ENCODE measurements at places on chromosomes 5 and 9. TPM values are rescaled to one million over a fixed set of nuclear protein-coding genes. Genes with fewer than 3 reads are reported as not detected.

DNA sequence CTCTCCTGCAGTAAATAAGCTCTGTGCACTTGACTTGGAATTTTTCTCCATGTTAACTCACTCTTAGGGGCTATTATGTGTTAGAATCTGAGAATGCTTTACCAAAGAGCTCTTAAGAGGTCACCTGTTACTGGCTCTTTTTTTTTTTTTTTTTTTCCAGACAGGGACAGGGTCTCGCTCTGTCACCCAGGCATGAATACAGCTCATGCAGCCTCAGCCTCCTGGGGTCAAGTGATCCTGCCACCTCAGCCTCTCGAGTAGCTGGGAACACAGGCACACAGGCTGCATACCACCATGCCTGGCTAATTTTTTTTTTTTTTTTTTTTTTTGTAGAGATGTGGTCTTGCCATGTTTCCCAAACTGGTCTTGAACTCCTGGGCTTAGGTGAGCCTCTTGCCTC, 22.1 kb downstream of the HMGXB3 start:
- peaks cover 31% of the 10 kb centered on the region for H3K4me1 ChIP-seq
- H3K27me3 ChIP-seq: no peaks in the 10 kb centered on the region
- H3K27ac ChIP-seq: peak overlapping the region; percentile 88
- peaks cover 56% of the 10 kb centered on the region for H3K36me3 ChIP-seq
- no peak overlapping the region for H3K4me3 ChIP-seq

IL31RA gene
- polyA plus RNA-seq: 0.13 TPM

- H3K4me3 ChIP-seq: no peak overlapping the region
- H3K27me3 ChIP-seq: no peaks in the 10 kb centered on the region
- H3K27ac ChIP-seq: no peak overlapping the region
- no peak for DNase-seq
- H3K36me3 ChIP-seq: peaks cover 2% of the 10 kb centered on the region
- H3K4me1 ChIP-seq: peaks cover 16% of the 10 kb centered on the region
Measured at GRCh38 chr5:157568720-157569119, 6.9 kb downstream of the ADAM19 start.

DNA sequence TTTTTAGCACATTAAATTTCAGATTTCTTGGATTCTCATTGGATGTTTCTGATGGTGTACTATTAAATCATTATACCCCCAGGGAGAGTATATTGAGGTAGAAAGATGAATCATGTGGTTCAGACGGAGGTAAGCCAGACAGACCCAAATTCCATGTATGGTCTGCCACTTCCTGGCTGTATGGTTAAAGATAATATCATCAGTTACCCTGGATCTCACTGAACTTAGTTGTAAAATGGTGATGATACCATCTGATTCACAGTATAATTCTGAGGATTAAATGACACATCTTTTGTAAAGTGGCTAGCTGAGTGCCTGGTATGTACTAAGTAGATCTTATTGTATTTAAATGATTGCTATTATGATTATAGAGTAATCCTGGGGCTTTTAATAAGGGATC, 9.3 kb downstream of the SLC27A6 start:
- H3K36me3 ChIP-seq: no peaks in the 10 kb centered on the region
- H3K27me3 ChIP-seq: no peaks in the 10 kb centered on the region
- no peaks in the 10 kb centered on the region for H3K4me1 ChIP-seq
- H3K4me3 ChIP-seq: no peak overlapping the region
- H3K27ac ChIP-seq: no peak overlapping the region

DNA sequence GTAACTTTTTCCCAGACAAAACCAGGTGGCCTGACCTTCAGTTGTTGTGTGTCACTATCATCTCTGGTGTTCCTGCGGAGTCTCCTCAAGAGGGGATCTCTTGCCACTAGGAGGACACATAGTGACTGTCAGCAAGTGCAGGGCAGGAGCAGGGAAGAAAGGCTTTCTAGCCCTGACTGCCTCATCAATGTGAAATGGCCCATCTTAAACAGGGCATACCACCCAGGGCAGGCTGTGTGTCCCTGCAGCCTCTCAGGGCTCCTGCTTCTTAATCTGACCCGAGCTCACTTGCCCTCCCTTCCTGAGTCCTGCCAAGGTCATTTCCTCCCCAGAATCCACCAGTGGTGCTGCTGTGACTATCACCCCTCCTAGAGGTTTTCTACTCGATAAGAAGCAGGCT, 57.4 kb upstream of the SIMC1 start:
- no peaks in the 10 kb centered on the region for H3K27me3 ChIP-seq
- no peaks in the 10 kb centered on the region for H3K36me3 ChIP-seq
- H3K27ac ChIP-seq: no peak overlapping the region
- no peak for DNase-seq

PCDHA1 gene
- 0.02 TPM for polyA plus RNA-seq

- H3K27me3 ChIP-seq: no peaks in the 10 kb centered on the region
- H3K4me1 ChIP-seq: no peaks in the 10 kb centered on the region
- H3K4me3 ChIP-seq: no peak overlapping the region
- no peaks in the 10 kb centered on the region for H3K36me3 ChIP-seq
- no peak for DNase-seq
Measured at GRCh38 chr5:67816456-67816855, 399.1 kb upstream of the PIK3R1 start.

GRCh38 chr9:19156026-19156474, 28.8 kb upstream of the PLIN2 start:
- H3K27ac ChIP-seq: no peak overlapping the region
- no peaks in the 10 kb centered on the region for H3K36me3 ChIP-seq
- H3K27me3 ChIP-seq: no peaks in the 10 kb centered on the region
- no peak overlapping the region for H3K4me3 ChIP-seq
- H3K4me1 ChIP-seq: no peaks in the 10 kb centered on the region
- no peak for DNase-seq

DNA sequence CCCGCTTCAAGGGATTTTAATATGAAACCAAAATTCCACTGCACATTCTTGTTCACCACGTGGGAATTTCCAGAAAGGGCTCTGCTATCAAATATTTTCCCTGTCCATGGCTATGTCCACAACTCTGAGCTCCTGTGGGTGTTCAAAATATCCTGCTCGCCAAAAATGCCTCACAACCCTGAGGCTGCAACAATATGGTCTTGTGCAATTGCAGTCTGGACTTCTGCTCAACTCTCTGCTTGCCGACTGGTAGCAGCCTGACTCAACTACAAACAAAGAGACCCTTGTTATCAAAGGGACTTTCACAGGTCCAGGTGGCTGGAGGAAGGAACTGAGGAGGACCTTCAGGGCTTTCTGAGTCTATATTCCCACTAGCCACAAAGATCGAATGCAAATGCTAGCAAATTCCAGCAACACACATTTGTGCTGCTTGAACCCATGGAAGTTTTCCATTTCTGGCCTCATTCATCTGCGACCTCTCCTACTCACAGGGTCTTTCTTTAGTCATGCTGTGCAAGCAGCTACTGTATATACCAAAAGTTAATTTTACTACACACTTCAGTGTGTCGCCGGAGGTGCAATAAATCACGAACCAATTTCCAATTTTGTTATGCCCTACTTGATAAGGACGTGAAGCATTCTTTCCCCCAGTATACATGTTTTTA, 169.2 kb upstream of the SLC30A5 start:
- H3K27ac ChIP-seq: no peak overlapping the region
- no peaks in the 10 kb centered on the region for H3K27me3 ChIP-seq
- no peaks in the 10 kb centered on the region for H3K4me1 ChIP-seq
- no peaks in the 10 kb centered on the region for H3K36me3 ChIP-seq

CDKN2A gene
- polyA plus RNA-seq: 1.2 TPM

SLC25A2 gene
- 0.05 TPM for polyA plus RNA-seq

LRRC70 gene
- polyA plus RNA-seq: 7.4 TPM

DNA sequence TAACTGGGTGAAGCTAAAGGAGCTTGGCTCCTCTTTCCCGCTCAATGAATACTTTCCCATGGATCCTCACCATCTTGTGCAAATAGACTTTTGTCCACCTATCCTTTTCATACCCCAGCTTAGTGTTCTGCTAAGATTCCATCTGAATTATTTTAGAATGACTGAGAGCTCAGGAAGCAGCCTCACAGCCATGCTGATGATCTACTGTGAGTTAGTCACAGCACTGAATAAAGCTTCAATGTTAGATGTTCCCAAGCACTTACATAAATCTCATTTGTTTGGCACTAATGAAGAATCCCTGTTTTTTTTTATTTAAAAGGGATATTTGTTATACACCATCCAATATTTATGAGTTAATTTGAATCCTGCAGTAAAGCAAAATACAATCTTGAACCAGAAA, 317.6 kb upstream of the TRPC7 start:
- no peaks in the 10 kb centered on the region for H3K27me3 ChIP-seq
- no peak overlapping the region for H3K27ac ChIP-seq
- no peak for DNase-seq
- no peak overlapping the region for H3K4me3 ChIP-seq

DNA sequence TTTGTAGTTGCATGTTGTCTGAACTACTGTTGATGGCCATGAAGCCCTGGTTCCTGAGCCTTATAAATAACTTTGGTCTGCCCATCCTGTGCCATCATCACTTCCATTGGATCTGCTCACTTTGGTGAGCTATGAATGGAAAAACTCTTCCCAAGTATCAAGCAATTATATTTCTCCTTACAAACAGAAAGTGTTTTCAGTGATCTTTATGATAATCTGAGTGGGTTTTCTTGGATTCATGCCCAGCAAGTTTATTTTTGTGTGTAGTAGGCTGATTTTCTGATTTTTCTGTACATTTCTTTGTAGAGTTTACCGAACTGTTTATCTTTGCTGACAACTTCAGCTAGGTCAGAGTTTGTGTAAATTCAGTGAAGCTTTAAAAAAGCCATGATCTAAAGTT, 31.0 kb downstream of the CAMK4 start:
- no peak overlapping the region for H3K27ac ChIP-seq
- no peak overlapping the region for H3K4me3 ChIP-seq
- peaks cover 12% of the 10 kb centered on the region for H3K4me1 ChIP-seq

DNA sequence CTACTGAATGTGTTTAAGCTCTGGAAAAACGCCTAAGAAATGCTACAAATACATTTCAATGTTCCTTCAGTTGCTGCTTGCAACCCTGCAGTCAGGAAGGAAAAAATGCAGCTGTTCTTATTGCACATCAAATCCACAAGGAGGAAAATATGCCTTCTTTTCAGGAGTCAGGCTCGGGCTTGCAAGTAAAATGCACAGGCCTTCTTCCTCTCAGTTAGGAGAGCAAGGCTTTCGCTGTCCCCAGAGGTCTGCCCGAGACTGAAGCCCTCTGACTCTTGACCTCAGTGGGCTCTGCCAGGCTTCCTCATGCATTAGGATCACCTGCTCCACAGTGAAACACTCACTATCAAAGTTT, 899 bp upstream of the SHC3 start:
- no peaks in the 10 kb centered on the region for H3K27me3 ChIP-seq
- DNase-seq: peak; percentile 81
- peak overlapping the region; percentile 86 for H3K27ac ChIP-seq
- peaks cover 13% of the 10 kb centered on the region for H3K4me1 ChIP-seq

TRIM36 gene
- polyA plus RNA-seq: 1.3 TPM

DNA sequence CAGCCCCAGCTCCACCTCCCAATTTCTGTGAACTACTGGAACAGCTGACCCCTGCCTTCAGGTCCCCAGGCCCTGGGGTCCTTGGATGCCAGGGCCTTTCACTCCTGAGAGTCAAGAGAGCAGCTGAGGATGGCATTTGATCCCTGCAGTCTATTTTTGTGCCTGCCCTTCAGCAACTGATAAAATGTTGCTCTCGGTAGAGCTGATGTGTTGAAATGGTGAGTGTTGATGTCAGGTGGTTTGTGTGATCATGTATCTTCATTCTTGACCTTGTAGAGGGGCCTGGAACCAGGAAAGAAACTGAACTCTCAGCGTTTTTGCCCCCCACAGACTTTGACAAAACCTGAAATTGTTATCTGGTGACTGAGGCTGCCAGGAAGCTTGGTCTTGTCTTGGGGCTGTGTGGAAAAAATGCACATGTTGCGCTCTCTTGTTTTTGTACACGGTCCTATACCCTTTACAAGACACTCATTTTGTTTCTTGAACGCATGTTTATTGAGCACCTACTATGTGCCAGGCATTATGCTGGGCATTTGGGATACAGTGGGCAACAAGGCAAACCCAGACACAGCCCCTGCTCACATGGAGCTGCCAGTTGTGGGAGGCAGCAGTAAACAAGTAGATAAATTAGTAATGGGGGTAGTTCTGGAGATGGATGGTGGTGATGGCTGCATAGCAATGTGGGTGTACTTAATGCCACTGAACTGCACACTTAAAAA, 78.3 kb downstream of the PPARGC1B start:
- no peak overlapping the region for H3K4me3 ChIP-seq
- H3K27ac ChIP-seq: peak overlapping the region; percentile 82
- peaks cover 41% of the 10 kb centered on the region for H3K27me3 ChIP-seq
- DNase-seq: no peak
- no peaks in the 10 kb centered on the region for H3K36me3 ChIP-seq
- H3K4me1 ChIP-seq: peaks cover 1% of the 10 kb centered on the region

DNA sequence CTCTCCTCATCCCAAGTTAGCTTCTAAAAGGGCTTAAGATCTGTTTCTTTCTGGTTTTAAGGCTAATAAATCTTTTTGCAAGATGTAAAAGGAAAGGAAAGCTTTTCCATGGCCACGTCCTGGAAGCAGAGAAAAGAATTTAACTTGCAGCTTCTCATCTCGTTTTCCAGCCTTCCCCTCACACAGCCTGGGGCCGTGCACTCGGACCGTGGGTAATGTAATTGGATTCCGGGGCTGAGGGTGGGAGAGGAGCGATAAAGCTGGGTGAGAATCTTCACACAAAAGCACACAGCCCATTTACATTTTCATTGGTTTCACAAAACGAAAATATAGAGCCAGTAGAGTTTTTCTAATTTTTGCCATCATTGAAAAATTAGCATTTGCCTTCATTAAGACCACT, 91.2 kb downstream of the IRX2 start:
- no peak overlapping the region for H3K27ac ChIP-seq
- DNase-seq: no peak
- H3K27me3 ChIP-seq: peaks cover 33% of the 10 kb centered on the region
- H3K36me3 ChIP-seq: no peaks in the 10 kb centered on the region
- no peak overlapping the region for H3K4me3 ChIP-seq

HMCN2 gene
- 2.6 TPM for polyA plus RNA-seq

GRCh38 chr5:57383093-57383861, 99.3 kb downstream of the ACTBL2 start:
- H3K4me1 ChIP-seq: peaks cover 2% of the 10 kb centered on the region
- no peaks in the 10 kb centered on the region for H3K27me3 ChIP-seq
- peak; percentile 65 for DNase-seq
- H3K36me3 ChIP-seq: no peaks in the 10 kb centered on the region

DNA sequence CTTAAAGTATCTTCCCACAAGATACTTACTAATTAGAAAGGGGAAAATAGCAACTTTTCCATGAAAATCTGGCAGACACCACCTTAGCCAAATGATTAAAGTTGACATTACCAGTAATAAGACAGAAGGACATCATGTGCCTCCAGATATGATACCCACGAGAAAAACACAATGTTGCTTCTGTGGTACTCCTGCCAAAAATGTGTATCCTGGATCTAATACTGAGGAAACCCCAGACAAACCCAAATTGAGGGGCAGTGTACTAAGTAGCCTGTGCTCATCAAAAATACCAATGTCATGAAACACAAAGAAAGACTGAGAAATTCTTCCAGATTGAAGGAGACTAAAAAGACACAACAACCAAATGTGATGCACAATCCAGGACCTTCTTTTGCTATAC, 85.3 kb downstream of the TTLL11 start:
- H3K27ac ChIP-seq: no peak overlapping the region
- no peaks in the 10 kb centered on the region for H3K36me3 ChIP-seq
- no peaks in the 10 kb centered on the region for H3K4me1 ChIP-seq

- no peaks in the 10 kb centered on the region for H3K27me3 ChIP-seq
- H3K4me3 ChIP-seq: no peak overlapping the region
- H3K36me3 ChIP-seq: no peaks in the 10 kb centered on the region
Measured at GRCh38 chr5:57316798-57317327, 143.0 kb downstream of the GPBP1 start.

- H3K27ac ChIP-seq: no peak overlapping the region
- no peak overlapping the region for H3K4me3 ChIP-seq
- peaks cover 3% of the 10 kb centered on the region for H3K36me3 ChIP-seq
Measured at GRCh38 chr5:68369457-68370125, 154.0 kb downstream of the PIK3R1 start.

GRCh38 chr5:65359981-65360380, 121.7 kb downstream of the ADAMTS6 start:
- H3K27ac ChIP-seq: no peak overlapping the region
- no peaks in the 10 kb centered on the region for H3K27me3 ChIP-seq
- no peak for DNase-seq
- H3K4me1 ChIP-seq: peaks cover 4% of the 10 kb centered on the region
- no peak overlapping the region for H3K4me3 ChIP-seq

All from lung (tissue), 17 donors.